ENCODE measurements at places on chromosomes 11 and 22.

- no peak for DNase-seq
- H3K36me3 ChIP-seq, result no peaks in the 10 kb centered on the region
- H3K4me1 ChIP-seq, result no peaks in the 10 kb centered on the region
- no peak overlapping the region for H3K4me3 ChIP-seq
- no peaks in the 10 kb centered on the region for H3K27me3 ChIP-seq
These were observed 79.9 kb upstream of the PRR5 start for GRCh38 chr22:44622147-44622427.

DNA sequence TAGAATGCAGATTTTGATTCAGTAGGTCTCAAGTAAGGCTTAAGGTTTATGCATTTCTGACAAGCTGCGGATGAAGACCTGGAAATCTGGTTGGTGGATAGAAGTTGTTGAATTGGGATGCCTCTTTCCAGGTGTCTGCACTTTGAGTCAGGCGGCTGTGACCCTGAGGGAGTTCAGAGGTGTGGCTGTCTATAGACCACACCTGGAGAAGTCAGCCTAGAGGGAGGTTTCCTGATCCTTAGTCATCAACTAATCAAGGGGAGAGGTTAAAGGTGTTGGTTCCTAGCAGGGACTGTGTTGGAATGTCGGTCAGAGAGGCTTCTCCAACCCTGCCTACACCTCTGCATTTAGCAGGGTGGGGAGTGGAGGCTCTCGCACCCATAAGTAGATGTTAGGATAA, 8.0 kb downstream of the GLB1L2 start:
- no peak overlapping the region for H3K27ac ChIP-seq
- no peaks in the 10 kb centered on the region for H3K4me1 ChIP-seq
- no peak for DNase-seq
- peaks cover 6% of the 10 kb centered on the region for H3K27me3 ChIP-seq
- H3K36me3 ChIP-seq, result no peaks in the 10 kb centered on the region
- H3K4me3 ChIP-seq, result no peak overlapping the region

DNA sequence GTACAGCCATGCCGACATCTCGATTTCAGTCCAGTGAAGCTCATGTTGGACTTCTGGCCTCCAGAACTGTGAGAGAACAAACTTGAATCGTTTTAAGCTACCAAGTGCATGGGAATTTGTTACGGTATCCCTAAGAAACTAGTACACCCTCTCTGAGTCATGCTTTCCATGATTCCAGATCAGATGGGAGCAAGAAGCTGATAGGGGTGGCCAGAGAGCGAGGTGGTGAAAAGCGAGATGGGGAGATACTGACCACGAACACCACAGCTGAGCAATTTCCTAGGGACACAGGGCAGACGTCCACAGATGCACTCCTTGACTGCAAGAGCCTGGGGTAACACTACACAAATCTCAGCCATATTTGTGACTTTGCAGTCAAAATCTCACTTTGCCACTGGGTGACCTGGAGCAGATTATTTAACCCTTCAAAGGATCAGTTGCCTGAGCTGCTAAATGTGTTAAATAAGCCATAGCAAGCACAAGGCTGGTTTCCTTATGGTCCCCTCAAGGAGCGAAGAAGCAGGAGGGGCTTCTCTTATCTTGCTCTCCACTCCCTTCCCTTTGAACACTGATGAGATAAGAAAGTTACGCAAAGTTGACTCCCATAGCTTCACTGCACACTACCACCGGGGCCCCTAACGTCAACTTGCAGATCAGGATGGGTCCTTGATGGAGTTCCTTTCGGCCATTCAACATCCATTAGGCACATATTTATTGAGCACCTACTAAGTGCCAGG, 22.6 kb upstream of the RCN1 start:
- DNase-seq, result peak; percentile 43
- H3K4me1 ChIP-seq, result 0 out of 2 replicates have a peak, but pooled peaks cover 8% of the 10 kb centered on the region
- no peak overlapping the region for H3K27ac ChIP-seq
- no peaks in the 10 kb centered on the region for H3K36me3 ChIP-seq
- no peak overlapping the region for H3K4me3 ChIP-seq

- no peak for DNase-seq
- H3K27ac ChIP-seq, result no peak overlapping the region
- no peaks in the 10 kb centered on the region for H3K27me3 ChIP-seq
- peak overlapping the region; percentile 95 for H3K4me3 ChIP-seq
These were observed 626 bp upstream of the LIMK2 start for GRCh38 chr22:31211482-31211861.

DNA sequence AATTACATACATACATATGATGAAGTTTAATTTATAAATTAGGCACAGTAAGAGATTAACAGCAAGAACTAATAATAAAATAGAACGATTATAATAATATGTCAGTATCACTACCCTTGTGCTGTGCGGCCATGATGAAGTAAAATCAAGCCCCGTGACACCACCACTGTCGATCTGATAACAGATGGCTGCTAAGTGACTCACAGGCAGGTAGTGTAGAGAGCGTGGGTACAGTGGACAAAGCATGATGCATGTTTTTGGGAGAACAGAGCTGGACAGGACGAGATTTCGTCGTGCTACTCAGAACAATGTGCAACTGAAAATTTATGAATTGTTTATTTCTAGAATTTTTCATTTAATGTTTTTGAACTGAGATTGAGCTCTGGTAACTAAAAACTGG, 108.4 kb upstream of the TIMP3 start:
- H3K27me3 ChIP-seq, result no peaks in the 10 kb centered on the region
- no peak for DNase-seq
- peaks cover 31% of the 10 kb centered on the region for H3K4me1 ChIP-seq
- no peaks in the 10 kb centered on the region for H3K36me3 ChIP-seq

DNA sequence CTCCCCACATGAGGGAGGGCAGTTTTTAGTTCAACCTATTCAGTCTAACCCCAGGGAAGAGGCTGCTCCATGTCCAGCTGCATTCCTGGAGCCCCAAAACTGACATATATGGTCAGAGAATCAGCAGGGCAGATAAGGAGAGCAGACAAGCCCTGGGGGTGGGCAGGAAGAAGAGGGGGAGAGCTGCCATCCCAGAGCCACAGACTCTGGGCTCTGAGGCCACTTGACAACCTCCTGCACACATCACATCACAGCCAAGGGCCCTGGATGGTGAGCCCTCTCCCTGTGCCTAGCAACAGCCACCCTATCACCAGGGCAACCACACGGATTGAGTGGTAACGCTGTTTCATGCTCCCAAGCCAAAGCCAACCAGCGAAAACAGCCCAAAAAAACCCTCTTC, 3.1 kb downstream of the ARHGAP1 start:
- peak; percentile 16 for DNase-seq
- peaks cover 33% of the 10 kb centered on the region for H3K4me1 ChIP-seq
- H3K27me3 ChIP-seq, result no peaks in the 10 kb centered on the region
- peaks cover 7% of the 10 kb centered on the region for H3K36me3 ChIP-seq
- H3K4me3 ChIP-seq, result no peak overlapping the region

- H3K36me3 ChIP-seq, result no peaks in the 10 kb centered on the region
- H3K27ac ChIP-seq, result no peak overlapping the region
- no peaks in the 10 kb centered on the region for H3K4me1 ChIP-seq
- H3K27me3 ChIP-seq, result no peaks in the 10 kb centered on the region
These were observed 151.5 kb upstream of the CTSC start for GRCh38 chr11:88489030-88489429.

- H3K27ac ChIP-seq, result no peak overlapping the region
- H3K27me3 ChIP-seq, result no peaks in the 10 kb centered on the region
- H3K4me3 ChIP-seq, result no peak overlapping the region
- H3K36me3 ChIP-seq, result no peaks in the 10 kb centered on the region
- H3K4me1 ChIP-seq, result no peaks in the 10 kb centered on the region
These were observed 91.3 kb downstream of the TSPAN18 start for GRCh38 chr11:44818110-44818509.

All from GM23248 (cell line).